ENCODE measurements at places on chromosomes 2 and 18. TPM values are rescaled to one million over a fixed set of nuclear protein-coding genes. Genes with fewer than 3 reads are reported as not detected.

The CHRND gene
- total RNA-seq = not detected

The DCC gene
- total RNA-seq = 0.06 TPM

- DNase-seq = no peak
Measured at GRCh38 chr18:73408469-73408868, 540.7 kb upstream of the NETO1 start.

DNA sequence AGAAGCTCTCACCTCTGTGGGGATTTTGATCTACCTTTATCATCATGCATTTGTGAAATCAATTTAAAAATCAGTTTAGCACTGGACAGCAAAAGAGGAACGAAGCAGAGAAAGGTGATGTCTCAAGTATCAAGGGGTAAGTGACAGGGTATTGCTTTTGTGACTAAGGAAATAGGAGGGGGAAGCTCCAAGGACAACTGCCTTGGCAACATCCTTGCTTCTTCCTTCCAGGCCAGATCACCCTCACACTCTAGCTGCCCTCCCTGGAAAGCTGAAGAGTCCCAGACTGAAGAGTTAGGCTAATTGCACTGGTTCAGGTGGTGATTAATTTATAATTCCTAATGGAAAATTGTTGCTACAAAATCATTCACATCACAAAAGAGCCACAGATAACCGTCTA, 859.1 kb upstream of the ACVR2A start:
- no peak for DNase-seq

The CAPN13 gene
- total RNA-seq = not detected

The CIAO1 gene
- total RNA-seq = 110 TPM

GRCh38 chr2:175030380-175031271, 25.4 kb upstream of the CHN1 start:
- no peak for DNase-seq

The RAPGEF4 gene
- total RNA-seq = 5.1 TPM

The MGAT5 gene
- total RNA-seq = 63.7 TPM

DNA sequence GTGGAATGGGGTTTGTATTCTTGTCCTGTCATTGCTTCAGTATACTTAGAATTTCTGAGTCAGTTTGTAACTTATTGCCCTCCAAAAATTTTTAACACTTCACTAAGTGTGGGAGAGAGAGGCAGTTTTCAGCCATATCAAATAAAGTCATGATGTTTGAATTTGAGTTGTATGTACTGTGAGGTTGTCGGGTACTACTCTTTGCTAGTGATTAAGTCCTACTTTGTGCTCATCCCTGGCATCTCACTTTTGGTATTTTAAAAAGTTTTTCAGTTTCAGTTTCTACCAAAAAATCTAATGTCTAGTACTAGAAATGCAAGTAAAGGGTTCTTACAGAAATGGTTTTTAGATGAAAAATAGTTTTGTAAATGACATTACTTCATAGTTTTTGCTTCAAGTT, 40.7 kb downstream of the EIF5B start:
- no peak for DNase-seq

DNA sequence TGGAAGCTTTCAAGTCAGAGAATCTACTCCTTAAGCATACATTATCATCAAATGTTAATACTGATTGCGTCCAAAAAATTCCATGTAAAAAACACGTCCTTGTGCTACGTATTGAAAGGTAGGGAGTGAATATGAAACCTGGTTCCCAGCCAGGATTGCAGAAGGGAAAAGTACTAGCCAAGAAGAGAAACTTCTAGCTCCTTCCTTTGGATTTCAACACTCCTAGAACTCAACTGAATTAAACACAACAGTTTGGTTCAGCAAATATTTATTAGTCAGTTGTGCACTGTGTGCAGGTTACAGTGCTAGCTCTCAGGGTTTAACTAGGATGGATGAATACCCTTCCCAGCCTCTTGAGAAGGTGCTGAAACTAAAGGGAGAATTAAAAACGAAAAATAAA, 33.9 kb upstream of the FHL2 start:
- DNase-seq = no peak

DNA sequence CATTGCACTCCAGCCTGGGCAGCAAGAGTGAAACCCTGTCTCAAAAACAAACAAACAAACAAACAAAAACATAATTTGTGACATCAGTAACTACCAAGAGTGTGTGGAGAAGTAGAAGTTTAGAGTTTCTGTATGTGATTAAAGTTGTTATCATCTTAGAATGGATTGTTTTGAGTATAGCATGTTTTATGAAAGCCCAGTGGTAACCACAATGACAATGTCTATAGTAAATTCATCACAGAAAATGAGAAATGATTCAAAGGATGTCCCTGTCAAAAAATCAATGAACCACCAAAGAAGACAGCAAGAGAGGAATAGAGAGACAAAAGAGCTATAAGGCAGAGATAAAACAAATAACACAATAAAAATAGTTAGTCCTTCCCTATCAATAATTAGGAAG, 1299.2 kb downstream of the CNTNAP5 start:
- DNase-seq = no peak

The SALL3 gene
- 0.10 TPM for total RNA-seq

DNA sequence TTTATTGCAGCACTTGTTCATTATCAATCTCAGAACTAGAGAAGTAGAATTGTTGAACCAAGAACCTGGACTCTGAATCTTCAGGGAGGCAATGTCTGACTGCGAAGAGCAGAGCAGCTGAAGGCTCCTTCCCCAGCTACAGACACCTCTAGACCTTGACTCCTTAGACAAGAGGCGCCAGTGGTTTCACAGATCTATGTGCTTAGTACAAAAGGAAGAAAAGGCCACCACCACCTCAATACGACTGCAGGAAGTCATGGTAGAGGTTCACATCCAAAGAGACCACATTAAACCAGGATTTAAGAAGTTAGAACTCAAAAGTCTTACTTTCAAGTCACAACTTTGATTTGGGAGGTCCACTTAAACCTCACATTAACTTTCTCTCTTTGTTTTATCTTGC, 158.1 kb upstream of the VRK2 start:
- DNase-seq = no peak

The THSD7B gene
- not detected for total RNA-seq

- DNase-seq = no peak
Measured at GRCh38 chr2:85501248-85501647, 37.7 kb upstream of the MAT2A start.

The ZNF385B gene
- total RNA-seq = not detected

GRCh38 chr2:127874378-127875269, 11.1 kb downstream of the AMMECR1L start:
- no peak for DNase-seq

DNA sequence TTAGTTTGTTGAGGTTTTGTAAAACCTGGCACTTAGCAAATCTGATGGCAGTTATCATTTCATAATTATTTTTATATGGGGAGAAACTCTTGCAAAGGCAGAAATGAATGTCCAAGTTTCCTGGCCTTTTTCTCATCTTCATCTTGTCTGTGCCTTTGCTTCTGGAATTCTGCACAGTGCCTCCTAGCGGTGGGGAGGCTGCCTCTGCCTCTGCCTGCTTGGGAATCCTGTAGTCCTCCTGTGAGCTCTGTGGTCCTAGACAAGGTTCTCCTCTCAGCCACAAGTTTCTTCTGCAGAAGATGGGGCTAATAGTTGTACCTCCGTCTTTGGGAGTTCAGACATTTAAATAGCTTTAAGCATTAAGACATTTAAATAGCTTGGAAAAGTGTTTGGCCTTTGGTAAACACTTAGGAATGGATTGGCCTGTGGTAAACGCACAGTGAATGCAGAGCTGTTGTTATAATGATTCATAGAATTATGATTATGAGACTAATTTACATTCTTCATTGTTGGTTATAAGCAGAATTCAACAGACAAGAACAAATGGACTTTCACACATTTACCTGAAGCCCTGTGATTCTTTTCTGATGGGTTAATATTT, 101.2 kb downstream of the ZNF236 start:
- no peak for DNase-seq

DNA sequence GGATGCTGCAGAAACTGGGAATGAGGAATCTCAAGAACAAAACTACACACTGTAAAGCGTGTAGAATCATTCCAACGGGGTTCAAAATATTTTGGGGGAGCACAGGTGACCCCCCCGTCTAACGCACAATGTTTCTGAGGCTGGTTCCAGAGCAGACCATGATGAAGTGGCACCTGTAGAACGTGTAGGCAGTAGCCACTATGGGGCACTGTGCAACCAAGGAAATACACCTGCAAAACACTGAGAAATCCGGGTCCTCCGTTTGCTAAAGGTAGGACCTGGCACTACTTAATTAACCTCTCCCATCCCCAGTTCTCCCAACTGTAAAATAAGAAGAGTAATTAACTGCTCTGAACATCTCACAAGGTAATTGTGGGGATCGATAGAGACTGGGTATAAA, 22.6 kb downstream of the ST6GAL2 start:
- DNase-seq = no peak

DNA sequence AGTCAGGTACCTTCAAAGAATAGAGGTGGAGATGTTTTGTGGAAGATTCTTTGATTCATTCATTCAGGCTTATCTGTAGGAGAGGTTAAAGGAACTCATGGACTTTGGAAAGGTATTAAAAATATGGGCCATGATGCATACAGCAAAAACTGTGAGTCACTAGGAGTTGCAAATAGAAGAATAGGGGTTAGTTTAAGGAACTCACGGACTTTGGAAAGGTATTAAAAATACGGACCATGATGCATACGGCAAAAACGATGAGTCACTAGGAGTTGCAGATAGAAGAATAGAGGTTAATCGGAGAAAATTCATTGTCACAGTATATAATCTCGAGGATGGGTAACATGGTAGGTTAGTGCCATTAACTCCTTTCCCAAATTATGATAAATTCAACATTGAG, 41.2 kb downstream of the SLC9A2 start:
- no peak for DNase-seq

DNA sequence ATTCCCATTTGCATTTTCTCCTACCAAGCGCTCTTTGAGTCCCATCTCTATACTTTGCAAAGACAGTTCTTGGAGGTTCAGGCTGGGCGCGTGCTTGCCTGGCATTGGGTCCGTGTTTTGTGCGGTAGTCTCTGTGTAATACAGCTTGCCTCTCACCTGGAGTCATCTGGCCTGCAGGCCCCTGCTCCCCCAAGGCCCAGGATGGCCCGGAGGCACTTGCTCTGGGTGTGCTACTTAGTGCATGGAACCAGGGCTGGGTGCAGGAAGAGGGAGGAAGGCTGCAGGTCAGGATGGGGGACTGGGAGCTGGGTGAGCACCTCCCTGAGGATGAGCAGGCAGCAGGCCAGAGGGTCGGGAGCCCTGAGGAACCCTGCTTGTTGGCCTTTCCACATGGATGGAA, 220.9 kb downstream of the LDLRAD4 start:
- no peak for DNase-seq

DNA sequence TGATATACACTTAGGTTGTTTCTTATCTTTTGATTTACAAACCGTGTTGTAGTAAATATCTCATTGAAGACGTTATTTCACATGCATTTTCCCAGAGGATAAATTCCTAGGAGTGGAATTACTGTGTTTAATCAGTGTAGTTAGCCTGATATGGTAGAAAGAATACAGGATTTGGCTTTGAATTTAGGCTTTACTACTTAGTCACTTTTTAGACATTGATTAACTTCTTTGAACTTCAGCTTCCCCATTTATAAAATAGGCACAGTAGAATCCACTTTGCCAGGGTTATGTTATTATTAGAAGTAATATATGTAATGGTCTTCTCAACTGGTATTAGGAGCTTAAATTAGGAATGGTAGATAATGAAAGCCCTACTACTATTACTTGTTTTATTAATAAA, 27.4 kb downstream of the PSMD14 start:
- no peak for DNase-seq

GRCh38 chr2:164600763-164601162, 20.5 kb downstream of the GRB14 start:
- DNase-seq = no peak

DNA sequence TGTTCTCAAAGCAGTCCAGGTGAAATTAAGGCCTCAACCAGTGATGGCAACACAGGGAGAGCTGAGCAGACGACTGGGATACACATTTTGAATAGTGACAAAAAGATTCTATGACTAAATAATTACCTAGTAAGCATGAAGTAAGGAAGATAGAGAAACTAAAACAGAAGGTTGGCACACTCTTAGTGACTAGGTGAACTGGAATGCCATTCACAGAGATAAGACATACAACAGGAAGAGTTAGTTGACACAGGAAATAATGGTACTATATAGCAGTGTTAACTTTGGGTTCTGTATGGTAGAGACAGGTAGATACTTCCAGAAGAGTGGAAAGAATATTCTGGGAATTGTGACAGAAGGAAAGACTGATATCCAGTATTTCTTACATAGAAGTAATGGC, 181.8 kb upstream of the NT5C1B start:
- DNase-seq = no peak

The MRO gene
- not detected for total RNA-seq

DNA sequence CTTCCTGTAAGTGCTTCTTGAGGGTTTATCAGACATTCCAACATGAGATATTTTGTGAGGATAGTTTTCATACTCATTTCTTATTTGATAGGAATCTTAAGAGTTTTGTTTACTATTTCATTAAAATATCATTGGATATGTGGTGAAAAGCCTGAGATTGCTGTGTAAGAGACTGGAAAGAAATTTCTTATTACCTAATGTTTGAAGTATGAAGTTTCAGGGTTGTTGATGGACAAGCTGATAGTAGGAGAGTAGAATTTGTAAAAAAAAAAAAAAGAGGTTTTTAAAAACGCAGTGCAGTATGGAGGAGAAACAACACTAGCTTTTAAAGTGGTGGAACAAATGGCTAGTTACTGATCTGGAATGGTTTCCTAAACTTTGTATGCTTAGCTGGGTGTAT, 7.7 kb downstream of the EPB41L5 start:
- no peak for DNase-seq

DNA sequence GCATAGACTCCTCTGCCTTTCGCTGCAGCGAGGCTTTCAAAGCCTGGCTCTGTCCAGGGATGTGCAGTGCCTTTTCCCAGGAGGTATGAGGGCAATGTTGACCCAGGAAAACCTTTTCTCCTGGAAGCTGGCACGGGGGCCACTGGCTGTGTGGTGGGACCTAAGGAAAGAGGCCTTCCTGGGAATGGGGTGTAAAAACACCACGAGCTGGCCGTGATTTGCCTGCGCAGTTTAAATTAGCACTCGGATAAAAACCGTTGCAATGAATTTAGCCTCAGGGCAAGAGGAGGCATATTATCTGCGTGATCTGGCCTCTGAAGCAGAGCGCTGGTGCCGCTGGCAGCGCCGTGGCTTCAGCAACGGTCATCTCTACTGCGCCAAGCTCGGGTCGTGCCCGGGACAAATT, 3.0 kb downstream of the OSR1 start:
- DNase-seq = no peak

The CD302 gene
- total RNA-seq = 8.2 TPM

The OBSL1 gene
- 20.6 TPM for total RNA-seq

DNA sequence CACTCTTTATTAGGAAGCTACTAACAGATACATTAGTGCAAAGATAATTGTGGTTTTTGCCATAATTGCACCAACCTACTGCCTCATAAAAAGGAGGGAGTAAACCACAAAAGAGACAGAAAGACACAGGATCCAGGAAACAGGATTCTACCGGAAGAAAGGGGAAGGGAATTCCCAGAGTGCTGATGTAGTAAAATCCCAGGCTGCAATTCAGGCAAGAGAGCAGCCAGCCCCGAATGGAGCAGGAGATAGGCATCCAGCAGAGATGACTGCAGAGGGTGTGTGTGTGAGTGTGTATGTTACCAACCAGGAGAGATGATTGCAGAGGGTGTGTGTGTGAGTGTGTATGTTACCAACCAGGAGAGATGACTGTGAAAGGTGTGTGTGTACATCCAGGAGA, 84.4 kb downstream of the KCNS3 start:
- DNase-seq = no peak

The SULT1C2 gene
- not detected for total RNA-seq

The WNT10A gene
- total RNA-seq = not detected

- DNase-seq = no peak
Measured at GRCh38 chr2:8694737-8695136, 12.9 kb downstream of the ID2 start.
